ENCODE measurements at places on chromosomes 7 and 10.
A peak's percentile ranks its signal among the peaks of the same experiment; 100 is the strongest.

GRCh38 chr7:138257459-138258196 lies 181.4 kb downstream of the AKR1D1 start:
- no peak for DNase-seq

DNA sequence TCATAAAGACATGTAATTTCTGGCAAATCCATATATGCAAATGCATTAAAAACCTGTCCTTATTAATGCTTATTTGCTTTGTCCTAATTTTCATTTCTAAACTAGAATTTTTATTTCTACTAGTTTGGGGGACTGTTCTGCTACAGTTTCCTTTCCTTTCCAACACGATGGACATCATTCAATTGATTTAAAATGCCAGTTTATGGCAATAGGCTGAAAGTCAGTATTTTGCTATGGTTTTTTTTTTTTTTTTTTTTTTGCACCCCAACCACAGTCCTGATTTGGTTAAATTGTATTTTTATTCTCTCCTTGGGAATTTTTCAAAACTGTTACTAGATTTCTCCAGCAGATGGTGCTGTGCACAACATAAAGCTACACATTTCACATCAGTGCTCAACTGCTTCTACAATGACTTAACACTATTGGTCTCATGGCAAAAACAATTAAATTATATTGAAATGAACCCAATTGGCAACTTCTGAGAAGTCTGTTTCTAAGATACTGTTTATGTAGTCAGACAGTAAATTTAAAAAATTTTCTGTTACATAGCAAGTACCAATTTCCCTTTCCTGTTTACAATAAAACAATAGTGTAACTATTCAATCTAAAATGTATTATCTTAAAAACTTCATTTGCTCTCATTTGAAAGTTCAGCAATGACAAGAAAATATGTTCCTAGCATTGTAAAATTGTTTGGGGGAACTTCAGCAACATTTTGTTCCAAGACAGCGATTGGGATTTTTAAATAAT lies 193.8 kb upstream of the CCDC6 start:
- DNase-seq, result no peak

DNA sequence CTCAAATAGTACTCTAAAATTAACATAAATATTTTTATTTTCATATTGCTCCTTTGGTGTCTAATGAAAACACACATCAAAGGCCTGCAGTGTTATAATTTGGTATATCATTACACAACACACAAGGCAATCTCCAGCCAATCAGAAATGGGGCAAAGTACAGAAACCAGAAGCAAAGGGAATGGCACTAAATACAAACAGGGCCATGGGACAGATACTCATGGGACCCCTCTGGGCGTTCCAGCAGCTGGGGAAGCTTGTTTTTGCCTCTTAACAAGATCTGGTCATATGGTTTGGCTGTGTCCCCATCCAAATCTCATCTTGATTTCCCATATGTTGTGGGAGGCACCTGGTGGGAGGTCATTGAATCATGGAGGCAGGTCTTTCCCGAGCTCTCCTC lies 551.8 kb upstream of the NRP1 start:
- no peak for DNase-seq

DNA sequence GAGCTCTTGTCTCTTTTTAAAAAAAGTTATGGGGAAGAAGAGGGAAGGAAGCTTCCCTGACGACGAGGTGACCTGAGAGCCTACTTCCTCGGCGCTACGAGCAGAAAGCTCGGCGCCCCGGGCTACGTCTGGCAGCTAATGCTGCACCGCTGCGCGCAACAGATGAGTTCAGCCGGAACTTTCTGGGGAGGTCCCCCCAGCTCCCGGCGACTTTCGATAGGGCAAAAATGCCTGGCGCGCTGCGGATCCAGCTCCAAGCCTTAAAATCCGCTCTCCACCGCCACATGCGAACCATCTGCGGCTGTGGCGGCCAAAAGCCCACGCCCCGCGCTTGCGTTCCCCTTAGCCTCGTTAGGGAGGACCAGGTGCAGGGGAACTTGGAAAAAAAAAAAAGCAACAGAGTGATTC lies 621 bp downstream of the P4HA1 start:
- DNase-seq, result peak; percentile 69

GRCh38 chr10:123527151-123527550 lies 139.0 kb upstream of the GPR26 start:
- no peak for DNase-seq

GRCh38 chr10:89525556-89525955 lies 9.8 kb downstream of the SLC16A12 start:
- DNase-seq, result no peak

DNA sequence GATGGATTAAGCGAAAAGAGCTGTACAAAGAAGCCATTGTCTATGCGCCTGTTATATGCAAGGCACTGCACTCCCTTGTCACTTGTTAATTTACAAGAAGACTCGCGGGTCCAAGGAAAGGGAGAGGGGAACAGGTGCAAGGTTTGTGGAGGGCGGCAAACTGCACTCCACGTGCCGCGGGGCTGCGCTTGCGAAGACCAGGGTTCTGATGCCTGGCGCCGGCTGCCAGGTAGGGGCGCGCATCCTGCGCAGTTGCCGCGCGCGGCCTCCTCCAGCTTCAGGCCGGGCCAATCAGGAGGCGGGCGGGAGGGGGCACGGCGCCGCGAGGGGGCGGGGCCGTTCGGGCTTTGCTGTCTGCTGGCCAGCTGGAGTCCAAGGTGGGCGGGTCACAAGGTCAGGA lies 140.6 kb upstream of the PALS2 start:
- DNase-seq, result no peak

- no peak for DNase-seq
Measured at GRCh38 chr7:10300577-10300976, 673.1 kb upstream of the PHF14 start.

DNA sequence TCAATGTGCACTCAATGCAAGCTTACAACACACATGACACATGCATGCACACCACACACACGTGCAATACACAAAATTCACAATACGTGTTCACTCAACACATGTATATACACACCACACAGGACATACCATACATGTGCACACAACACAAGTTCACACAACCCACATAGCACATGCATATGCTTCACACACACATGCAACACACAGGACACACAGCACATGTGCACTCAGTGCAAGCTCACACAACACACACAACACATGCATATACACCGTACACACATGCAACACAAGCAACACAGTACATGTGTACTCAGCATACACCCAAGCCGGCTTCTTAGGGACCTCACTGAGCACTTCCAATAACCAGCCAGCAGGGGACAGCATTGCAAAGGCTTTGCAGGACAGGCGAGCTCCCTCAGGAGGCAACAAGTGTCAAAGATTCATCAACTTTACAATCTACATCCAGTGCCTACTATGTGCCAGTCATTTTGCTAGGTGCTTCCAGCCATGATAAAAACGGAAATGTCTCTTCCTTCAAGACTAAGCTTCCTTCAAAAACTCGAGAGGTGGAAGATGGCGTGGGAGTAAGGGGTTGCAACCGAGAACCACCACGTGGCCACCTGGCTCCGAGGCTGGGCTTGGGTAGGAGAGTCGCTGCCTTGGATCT lies 61.1 kb downstream of the JCAD start:
- peak; percentile 73 for DNase-seq

GRCh38 chr10:121481180-121481579 lies 117.1 kb downstream of the FGFR2 start:
- no peak for DNase-seq

GRCh38 chr10:117047947-117048346 lies 43.0 kb upstream of the SHTN1 start:
- DNase-seq, result no peak

DNA sequence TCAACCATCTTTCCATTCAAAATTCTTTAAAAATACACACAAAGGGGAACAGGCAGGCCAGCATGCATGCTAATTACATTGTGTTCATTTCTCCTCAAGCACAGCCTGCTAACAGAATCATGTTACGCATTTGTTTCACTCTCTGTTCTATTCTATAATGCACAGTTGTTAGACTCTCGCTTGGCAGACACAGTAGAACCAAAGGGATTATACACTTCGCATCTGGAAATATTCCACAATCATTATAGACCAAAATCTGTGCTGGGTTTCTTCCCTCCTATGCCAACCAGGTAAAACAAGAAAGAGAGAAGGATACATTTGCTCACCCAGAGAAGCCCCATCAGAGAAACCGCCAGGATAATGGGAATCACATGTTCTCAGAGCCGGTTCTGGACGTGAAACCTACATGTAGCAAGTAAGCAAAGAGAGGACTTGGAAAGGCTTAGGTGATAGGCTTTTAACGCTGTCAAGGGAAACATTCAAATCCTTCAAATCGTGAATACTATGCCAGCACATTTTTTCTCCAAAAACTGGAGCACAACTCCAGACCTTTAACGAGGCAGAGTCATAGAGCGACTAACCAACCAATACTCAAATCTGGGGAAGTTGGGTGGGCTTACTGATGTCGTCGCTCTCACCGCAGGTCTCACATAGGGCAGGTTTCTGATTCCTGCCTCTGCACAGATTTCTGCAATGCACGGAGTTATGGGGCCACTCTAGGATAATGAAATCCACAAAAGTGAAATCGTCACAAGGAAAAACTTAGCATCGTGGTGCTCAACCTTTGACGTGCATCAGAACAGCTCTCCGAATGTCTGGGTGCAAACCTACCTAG lies 380.5 kb upstream of the AUTS2 start:
- DNase-seq, result no peak

- no peak for DNase-seq
Measured at GRCh38 chr7:143492043-143492471, 14.4 kb downstream of the TAS2R41 start.

GRCh38 chr7:136166521-136166920 lies 189.4 kb upstream of the MTPN start:
- no peak for DNase-seq

GRCh38 chr7:28890137-28890536 lies 68.0 kb downstream of the TRIL start:
- DNase-seq, result no peak

DNA sequence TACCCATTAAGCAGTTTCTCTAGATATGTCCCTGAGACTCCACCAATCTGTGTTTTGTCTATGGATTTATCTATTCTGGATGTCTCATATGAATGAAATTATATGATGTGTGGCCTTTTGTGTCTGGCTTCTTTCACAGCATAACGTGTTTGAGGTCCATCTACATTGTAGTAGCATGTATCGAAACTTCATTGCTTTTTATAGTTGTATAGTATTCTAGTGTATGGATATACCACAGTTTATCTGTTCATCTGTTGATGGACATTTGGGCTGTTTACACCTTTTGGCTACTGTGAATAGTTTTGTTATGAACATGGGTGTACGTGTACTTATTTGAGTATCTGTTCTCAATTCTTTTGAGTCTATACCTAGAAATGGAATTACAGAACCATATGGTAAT lies 9.6 kb downstream of the KAT6B start:
- no peak for DNase-seq

- DNase-seq, result no peak
Measured at GRCh38 chr7:52271703-52272102, 763.7 kb upstream of the POM121L12 start.

- DNase-seq, result no peak
Measured at GRCh38 chr7:28408105-28408959, 4.0 kb upstream of the CREB5 start.

DNA sequence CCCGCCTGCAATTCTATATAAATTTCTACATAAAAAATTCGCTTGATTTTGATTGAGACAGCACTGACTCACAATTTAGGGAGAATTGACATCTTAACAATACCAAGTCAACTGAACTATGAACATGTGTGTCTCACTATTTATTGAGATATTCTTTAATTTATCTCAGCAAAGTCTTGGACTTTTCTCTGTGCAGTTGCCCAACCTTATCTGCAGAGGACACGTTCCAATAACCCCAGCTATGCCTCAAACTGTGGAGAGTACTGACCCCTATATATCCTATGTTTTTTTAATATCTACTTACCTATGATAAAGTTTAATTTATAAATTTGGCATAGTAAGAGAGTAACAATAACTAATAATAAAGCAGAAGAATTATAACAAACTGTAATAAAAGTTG lies 69.4 kb upstream of the PIP4K2A start:
- no peak for DNase-seq

- no peak for DNase-seq
Measured at GRCh38 chr7:132650498-132650897, 74.2 kb upstream of the PLXNA4 start.

- no peak for DNase-seq
Measured at GRCh38 chr10:22434521-22434920, 89.2 kb downstream of the SPAG6 start.

GRCh38 chr7:8515640-8516185 lies 82.3 kb downstream of the NXPH1 start:
- DNase-seq, result no peak

DNA sequence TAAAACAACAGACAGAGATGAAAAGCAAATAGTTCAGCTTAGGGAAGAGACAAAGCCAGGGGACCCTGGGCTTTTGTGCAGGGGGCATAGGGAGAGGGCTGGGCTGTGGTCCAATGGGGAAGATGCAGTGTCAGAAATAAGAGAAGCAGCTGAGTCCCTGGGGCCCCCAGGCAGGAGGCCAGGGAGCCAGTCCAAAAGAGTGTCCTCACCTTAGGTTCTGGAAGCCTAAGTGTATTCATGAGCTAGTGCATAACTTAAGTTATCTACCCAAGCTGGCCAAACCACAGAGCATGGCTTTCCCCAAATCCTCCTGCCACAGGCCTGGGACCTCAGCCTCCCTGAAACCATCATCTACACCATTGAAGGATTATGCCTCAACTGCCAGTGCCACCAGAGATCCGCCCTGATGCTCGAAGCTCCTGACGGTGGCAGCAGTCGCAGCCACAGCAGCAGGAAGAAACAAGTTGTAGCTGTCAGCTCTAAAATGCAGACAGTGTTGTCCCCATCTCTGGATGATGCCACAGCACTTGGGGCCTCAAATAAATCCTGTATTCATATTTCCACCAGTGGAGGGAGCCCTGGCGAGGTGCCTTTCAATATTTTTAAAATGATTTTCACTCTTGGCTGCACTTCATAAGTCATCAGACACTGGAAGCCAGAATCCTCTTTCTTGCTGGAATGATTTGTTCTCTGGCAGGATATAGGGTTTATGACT lies 574.6 kb downstream of the GRID1 start:
- no peak for DNase-seq

GRCh38 chr10:79048639-79049550 lies 19.9 kb upstream of the ZMIZ1 start:
- no peak for DNase-seq

- DNase-seq, result no peak
Measured at GRCh38 chr10:88092973-88093372, 229.5 kb downstream of the PTEN start.

- peak; percentile 39 for DNase-seq
Measured at GRCh38 chr7:107463139-107464078, 6.4 kb upstream of the GPR22 start.

DNA sequence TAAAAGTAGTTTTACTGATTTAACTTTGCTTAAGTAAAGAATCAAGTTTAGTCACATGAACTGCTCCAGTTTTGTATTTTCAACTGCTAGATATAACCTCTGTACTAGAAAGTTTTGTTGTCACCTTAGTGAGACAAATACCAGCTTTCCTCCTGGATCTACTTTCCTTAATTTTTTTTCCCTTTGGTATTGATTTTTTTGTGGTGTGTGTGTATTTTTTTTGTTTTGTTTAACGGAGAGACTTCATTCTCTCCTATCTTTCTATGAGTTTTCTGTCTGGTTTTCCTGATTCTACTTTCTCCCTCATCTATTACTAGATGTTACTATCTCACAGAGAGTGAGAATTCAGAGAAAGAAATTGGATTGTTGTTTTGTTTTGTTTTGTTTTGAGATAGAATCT lies 52.0 kb downstream of the TASOR2 start:
- no peak for DNase-seq
